B cell (primary cell): ENCODE measurements at places on chromosomes 12 and 14. TPM values are rescaled to one million over a fixed set of nuclear protein-coding genes. Genes with fewer than 3 reads are reported as not detected.
A peak's percentile ranks its signal among the peaks of the same experiment; 100 is the strongest.

RFLNA gene
- not detected in 2 replicates for polyA plus RNA-seq

POTEG gene
- polyA plus RNA-seq, result 0.24 TPM in 1 of 2 replicates, not detected in the other

DCN gene
- polyA plus RNA-seq, result not detected in 2 replicates

IGF1 gene
- polyA plus RNA-seq, result 0.10 and 0.21 TPM in 2 replicates

DHRS4L2 gene
- polyA plus RNA-seq, result 8.0 and 11.2 TPM in 2 replicates

TAMALIN gene
- 151 and 448 TPM in 2 replicates for polyA plus RNA-seq

KERA gene
- polyA plus RNA-seq, result not detected in 2 replicates

INSM2 gene
- polyA plus RNA-seq, result not detected in 2 replicates

KRT77 gene
- not detected in 2 replicates for polyA plus RNA-seq

WSCD2 gene
- polyA plus RNA-seq, result 0.50 and 1.1 TPM in 2 replicates

DNA sequence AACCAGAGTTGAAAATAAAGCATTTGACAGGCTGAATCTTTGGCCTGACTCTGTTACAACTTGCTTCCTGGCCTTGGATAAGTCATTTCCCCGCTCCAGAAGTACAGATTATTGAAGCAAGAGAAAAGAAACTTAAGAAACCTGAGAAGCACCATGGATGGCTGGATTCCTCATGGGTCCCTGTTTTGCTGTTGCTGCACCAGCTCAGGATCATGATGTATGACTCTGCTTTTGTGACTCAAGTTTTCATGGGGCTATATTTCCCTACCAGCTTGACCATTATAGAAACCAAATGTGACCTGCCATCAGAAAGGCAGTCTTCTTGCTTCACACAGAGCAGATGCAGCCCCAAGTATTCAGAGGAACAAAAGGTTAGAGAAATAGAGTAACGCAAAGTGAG is 921.8 kb downstream of the BCL11B start:
- no peaks in the 10 kb centered on the region for H3K4me1 ChIP-seq
- H3K27ac ChIP-seq, result no peak overlapping the region
- no peaks in the 10 kb centered on the region for H3K27me3 ChIP-seq

DNA sequence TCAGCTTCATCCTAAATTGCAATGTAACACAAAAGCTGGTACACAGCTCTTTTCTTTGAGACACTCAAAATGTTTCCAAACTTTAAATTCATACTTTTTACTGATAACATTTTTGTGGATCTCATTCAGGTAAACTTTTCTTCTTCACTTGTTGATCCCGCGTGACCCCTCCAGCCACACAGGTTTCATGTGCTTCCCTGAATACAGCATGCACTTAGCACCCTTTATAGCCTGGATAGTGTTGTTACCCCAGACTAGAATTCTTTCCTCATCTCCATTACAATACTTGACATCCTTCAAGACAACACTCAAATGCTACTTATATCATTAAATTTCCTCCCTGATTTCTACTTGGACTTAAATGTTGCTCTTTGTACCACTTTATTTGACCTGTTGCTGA is 373.4 kb downstream of the RAD51B start:
- no peaks in the 10 kb centered on the region for H3K4me1 ChIP-seq
- DNase-seq, result no peak
- no peaks in the 10 kb centered on the region for H3K27me3 ChIP-seq

DNA sequence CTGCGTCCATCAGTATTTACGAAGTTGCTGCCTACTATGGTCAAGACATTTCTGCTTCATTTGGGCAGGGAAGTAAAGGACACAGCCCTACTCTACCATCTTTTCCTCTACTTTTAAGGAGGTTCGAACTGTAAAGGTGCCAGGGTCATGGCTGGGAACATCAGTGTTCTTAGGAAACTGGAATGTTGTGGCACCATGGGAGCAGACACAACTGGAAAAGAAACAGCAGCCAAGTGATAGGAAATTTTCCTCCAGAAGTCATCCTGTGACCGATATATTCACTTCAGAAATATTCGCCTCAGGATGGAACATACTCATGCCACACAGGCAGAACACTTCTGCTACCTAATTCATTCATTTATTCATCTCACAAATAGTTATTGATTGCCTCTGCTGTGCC is 104.4 kb downstream of the ETV6 start:
- no peaks in the 10 kb centered on the region for H3K27me3 ChIP-seq

DNA sequence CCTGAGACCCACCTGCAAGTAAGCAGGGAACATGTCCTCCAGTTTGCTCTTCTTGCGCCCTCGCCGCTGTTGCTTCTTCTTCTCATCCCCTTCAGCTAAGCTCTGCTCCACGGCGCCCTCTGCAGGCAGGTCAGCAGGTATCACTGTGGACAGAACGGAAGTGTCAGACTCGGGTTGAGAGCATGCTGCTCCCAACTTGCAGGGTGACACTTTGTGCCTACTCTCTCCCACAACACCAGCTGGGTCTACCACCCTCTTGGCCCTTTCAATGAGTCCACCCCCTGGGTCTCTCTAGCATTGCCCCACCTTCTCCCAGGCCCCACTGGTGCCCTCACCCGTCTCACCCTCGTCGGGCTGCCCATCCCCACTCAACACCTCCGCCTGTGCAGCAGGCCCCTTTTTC is 16.7 kb downstream of the KMT2D start:
- H3K4me3 ChIP-seq, result no peak overlapping the region
- H3K27me3 ChIP-seq, result no peaks in the 10 kb centered on the region
- H3K4me1 ChIP-seq, result no peaks in the 10 kb centered on the region
- H3K27ac ChIP-seq, result no peak overlapping the region
- peak; percentile 79 for DNase-seq

DNA sequence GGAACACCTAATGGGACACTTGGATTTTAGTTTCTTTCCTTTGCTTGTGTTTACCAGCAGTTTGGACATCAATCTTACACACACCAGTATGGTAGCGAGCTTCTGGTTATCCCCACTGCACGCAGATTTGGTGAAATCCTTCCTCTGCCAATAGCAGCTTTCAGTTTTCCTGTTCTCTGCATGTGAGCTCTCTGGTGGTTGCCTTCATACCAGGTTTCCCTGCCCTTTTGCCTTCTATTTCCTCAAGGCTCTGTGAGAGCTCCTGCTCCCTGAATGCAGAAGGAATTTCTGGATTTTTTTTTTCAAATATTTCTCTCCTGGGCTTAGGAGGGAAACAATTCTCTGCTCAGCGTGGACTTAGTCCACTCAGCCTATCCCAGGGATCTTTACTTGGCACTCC is 93.0 kb upstream of the CCDC91 start:
- no peak overlapping the region for H3K4me3 ChIP-seq
- DNase-seq, result no peak
- H3K27me3 ChIP-seq, result no peaks in the 10 kb centered on the region

- H3K36me3 ChIP-seq, result no peaks in the 10 kb centered on the region
- H3K4me3 ChIP-seq, result peak within 1 kb of the TSS; percentile 23
- no peak within 1 kb of the TSS for H3K27ac ChIP-seq
- H3K4me1 ChIP-seq, result peaks cover 16% of the 10 kb centered on the region
- H3K27me3 ChIP-seq, result no peaks in the 10 kb centered on the region
- DNase-seq, result peak; percentile 65
Observed at GRCh38 chr12:10673659-10674384, at the start of gene STYK1. STYK1 (minus strand) TSS chr12:10674052; CDS start chr12:10634618, 39,434 bp downstream.

- no peak for DNase-seq
- no peak overlapping the region for H3K27ac ChIP-seq
- no peaks in the 10 kb centered on the region for H3K27me3 ChIP-seq
- H3K36me3 ChIP-seq, result no peaks in the 10 kb centered on the region
- no peaks in the 10 kb centered on the region for H3K4me1 ChIP-seq
- no peak overlapping the region for H3K4me3 ChIP-seq
Observed at GRCh38 chr14:96461950-96462798, 40.0 kb upstream of the PAPOLA start.

DNA sequence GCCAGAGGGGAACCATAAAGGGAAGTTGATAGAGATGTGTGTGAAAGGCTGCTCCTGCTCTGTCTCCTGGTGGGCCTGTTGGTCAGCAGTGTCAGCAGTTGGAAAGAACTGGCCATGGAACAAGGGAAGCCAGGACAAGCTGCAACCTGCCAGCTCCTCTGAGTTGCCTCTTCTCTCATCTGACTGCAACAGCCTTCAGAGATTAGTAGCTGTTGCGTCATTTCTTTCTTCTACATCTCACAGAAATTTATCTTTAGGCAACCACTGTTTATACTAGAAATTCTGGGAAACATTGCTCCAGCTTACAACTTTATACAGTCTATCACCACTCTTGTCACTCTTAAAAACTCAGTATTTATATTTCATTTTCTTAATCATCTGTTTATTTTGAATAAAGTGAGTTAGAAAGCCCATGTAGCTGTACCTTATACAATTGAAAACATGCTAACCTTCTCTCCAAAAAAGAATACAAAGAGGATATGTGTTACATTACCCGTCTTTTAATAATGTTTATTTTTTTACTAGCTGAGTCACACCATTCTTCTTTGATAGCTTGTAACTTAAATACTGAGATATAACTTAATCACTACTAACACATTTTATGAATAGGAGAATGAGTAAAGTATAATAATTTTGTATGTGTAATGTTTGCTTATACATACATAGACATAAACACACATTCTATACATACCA is 224.2 kb downstream of the LRFN5 start:
- H3K36me3 ChIP-seq, result no peaks in the 10 kb centered on the region
- H3K4me3 ChIP-seq, result no peak overlapping the region
- H3K4me1 ChIP-seq, result no peaks in the 10 kb centered on the region
- DNase-seq, result no peak

- no peaks in the 10 kb centered on the region for H3K27me3 ChIP-seq
- DNase-seq, result no peak
- no peaks in the 10 kb centered on the region for H3K36me3 ChIP-seq
- H3K4me3 ChIP-seq, result no peak overlapping the region
- H3K27ac ChIP-seq, result no peak overlapping the region
Observed at GRCh38 chr14:85620947-85621346, 91.0 kb downstream of the FLRT2 start.

DNA sequence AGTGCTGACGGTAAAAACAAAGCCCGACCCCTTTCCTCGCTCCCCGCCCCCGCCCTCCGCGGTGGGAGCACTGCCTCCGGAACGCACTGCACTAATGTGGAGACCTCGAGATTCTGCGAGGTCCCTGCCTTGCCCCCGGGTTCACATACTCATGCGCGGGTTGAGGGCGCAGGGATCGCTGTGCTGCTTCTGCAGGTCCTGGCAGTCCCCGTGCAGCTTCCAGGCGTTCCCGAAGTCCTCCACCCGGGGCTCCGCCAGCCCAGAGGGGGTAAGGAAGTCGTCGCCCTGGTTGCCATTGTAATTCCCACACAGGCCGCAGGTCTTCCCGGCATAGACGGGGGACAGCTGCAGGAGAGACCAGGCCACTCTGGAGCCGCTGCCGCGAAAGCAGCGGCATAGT is 66.8 kb downstream of the VWF start:
- H3K27me3 ChIP-seq, result peaks cover 4% of the 10 kb centered on the region
- no peak overlapping the region for H3K4me3 ChIP-seq
- no peak overlapping the region for H3K27ac ChIP-seq
- no peak for DNase-seq

- peaks cover 67% of the 10 kb centered on the region for H3K4me1 ChIP-seq
- H3K4me3 ChIP-seq, result peak overlapping the region; percentile 20
- H3K27me3 ChIP-seq, result no peaks in the 10 kb centered on the region
- H3K36me3 ChIP-seq, result peaks cover 5% of the 10 kb centered on the region
- H3K27ac ChIP-seq, result peak overlapping the region; percentile 93
Observed at GRCh38 chr12:6461401-6462233, 8.9 kb downstream of the VAMP1 start.

GRCh38 chr14:103028161-103028767 is 29.1 kb downstream of the CDC42BPB start:
- no peak overlapping the region for H3K4me3 ChIP-seq
- H3K36me3 ChIP-seq, result no peaks in the 10 kb centered on the region
- H3K4me1 ChIP-seq, result peaks cover 9% of the 10 kb centered on the region
- H3K27ac ChIP-seq, result no peak overlapping the region

DNA sequence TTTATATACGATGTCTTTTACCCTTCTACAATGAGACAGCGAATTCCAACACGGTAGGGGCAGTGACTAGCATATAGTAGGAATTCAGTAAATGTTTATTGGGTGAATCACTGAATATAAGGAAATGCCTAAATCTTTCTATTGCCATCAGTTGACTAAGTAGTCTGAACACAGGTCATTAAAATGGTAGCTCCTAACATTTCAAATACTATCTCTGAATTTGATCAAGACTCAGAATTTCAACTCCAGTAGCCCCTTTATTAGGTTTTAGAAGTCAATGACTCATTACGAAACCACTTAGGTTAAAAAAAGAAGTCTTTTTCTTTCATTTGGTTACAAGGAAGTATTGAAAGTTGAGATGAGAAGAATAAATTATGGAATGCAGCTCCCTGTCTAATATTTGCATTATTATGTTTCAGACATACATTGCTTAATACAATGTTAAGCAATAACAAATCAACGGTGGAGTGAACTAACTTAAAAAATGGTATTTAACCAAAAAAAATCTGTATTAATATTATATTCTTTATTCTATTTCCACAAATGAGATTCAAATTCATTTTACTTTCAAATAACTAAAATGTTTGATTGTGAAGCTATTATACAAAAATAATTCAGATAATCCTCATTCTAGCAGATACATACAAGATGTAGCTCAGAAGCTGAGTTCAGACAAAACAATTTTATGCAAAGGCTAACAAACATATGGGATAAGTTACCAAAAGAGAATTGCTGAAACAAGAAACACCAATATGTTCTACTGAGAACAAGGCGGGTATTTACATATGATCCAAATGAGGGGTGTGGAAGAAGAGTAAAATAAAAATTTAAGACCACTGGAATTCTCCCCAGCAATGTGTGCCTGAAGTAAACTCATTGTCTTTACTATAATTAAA is 302.7 kb downstream of the CEP128 start:
- H3K36me3 ChIP-seq, result no peaks in the 10 kb centered on the region
- no peaks in the 10 kb centered on the region for H3K4me1 ChIP-seq
- no peak overlapping the region for H3K27ac ChIP-seq

DNA sequence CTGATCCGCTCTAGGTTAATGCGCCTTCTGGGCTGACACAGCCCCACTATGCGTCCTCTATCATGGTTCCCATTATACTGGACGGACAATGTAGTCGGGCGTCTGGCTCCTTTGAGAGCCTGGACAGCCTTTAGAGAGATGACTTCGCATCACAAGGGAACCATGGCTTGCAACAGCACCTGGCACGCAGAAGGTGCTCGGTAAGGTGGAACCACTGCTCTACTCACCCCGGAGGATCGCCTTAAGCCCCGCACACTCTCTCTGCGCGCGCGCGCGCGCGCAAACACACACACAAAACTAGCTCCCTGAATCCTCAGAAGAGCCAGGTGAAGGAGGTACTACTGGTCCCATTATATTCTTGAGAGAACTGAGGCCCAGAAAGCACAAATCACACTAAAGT is 7.1 kb downstream of the MAP3K12 start:
- no peak overlapping the region for H3K4me3 ChIP-seq
- H3K4me1 ChIP-seq, result peaks cover 16% of the 10 kb centered on the region
- H3K36me3 ChIP-seq, result peaks cover 7% of the 10 kb centered on the region

- H3K4me1 ChIP-seq, result no peaks in the 10 kb centered on the region
- no peak overlapping the region for H3K27ac ChIP-seq
- no peaks in the 10 kb centered on the region for H3K27me3 ChIP-seq
- DNase-seq, result no peak
Observed at GRCh38 chr14:25875475-25875874, 722.4 kb downstream of the NOVA1 start.
